NCI-H1092 (cell line): ENCODE measurements at places on chromosomes 12 and 14.

- no peak for DNase-seq
Measured at GRCh38 chr12:116332705-116333380, 55.4 kb upstream of the MED13L start.

DNA sequence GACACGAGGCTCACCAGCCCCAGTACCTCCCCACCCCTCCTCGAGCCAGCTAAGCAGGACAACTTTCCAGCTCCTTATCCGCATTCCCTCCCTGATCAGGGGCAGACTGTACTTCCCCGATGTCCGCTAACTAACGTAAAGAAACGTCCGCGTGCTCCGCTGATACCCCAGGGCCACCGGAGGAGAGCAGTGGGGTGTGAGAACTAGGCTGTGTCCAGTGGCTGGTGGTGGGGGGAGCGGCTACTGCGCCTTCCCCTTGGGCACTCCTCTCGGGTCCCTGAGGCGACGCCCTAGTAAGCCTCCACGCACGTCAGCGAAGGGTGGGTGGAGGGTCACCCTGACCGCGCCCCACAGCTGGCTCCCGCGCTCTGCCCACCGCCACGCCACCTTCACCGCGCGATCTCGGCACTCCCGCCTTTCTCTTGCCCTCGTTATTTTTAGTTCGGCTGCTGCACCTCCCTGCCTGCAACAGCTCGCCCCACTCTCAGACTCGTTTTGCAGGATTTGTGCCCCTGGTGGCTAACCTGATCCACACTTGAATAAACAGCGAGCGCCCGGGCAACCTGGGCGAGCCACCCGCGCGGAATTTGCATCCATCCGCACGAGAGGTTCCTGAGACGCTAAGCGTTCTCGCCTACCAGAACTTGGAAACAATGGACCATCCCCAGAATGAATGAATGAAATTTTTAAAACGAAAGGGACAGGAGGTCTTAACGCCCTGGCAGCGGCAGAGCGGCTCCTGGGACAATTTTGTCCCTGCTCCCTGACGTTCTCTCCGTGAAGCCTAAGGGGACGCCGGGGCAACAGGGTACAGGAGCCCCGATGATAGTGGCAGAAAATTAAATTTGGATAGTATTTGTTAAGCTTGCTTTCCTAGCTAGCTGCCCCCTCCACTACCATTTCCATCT, 6.9 kb upstream of the BMP4 start:
- no peak for DNase-seq

GRCh38 chr12:130787445-130788410, 51.3 kb downstream of the STX2 start:
- DNase-seq, result no peak

DNA sequence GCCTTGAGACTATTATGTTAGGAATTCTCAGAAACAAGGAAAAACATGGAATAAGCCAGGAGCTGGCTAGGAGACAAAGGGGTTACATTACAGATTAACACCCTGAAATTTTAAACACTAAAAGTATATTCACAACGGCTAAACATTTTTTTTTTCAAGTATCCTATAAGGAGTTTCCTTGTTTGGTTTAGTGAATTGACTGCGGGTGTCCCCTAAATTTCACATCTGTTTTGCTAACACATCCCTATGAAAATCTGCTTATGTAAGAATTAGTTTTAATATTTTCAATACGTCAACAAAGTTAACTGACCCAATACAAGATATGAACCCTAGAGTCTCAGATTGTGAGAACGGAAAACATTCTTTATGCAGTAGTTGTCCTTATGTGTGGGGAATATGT, 19.0 kb downstream of the TAOK3 start:
- DNase-seq, result no peak

GRCh38 chr14:90275820-90276219, 19.5 kb downstream of the PSMC1 start:
- no peak for DNase-seq

- DNase-seq, result peak; percentile 82
Measured at GRCh38 chr12:54394281-54394719, 9.8 kb upstream of the ZNF385A start.

DNA sequence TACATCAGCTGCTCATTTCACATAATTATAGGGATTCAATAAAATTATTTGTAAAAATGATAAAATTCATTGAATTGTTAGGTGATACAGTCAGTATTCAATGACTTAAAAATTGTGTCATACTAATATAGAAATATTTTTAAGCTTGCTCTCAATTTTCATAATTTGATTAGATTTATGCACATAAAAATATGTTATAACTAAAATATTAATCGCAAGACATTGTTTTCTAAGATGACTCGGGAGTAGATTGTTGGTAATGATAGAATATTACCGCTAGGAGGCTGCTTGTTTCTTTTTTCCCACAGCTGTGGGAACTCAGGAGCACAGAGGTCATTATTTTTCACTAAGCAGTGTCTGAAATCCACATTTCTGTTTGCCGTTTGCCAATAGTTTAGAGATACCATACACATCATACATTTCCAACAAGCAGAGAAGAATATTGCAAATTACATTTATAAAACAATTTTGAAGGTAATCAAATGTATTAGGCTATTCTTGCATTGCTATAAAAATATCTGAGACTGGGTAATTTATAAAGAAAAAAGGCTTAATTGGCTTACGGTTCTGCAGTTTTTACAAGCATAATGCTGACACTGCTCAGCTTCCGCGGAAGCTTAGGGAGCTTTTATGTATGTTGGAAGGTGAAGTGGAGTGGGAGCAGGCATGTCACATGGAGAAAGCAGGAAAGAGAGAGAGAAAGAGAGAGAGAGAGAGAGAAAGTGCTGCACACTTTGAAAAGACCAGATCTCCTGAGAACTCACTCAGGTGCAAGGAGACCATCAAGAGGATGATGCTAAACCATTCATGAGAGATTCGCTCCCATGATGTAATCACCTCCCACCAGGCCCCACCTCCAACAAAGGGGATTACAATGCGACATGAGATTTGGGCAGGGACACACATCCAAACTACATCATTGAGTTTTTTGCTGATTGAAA, 9.2 kb downstream of the CD69 start:
- DNase-seq, result no peak

DNA sequence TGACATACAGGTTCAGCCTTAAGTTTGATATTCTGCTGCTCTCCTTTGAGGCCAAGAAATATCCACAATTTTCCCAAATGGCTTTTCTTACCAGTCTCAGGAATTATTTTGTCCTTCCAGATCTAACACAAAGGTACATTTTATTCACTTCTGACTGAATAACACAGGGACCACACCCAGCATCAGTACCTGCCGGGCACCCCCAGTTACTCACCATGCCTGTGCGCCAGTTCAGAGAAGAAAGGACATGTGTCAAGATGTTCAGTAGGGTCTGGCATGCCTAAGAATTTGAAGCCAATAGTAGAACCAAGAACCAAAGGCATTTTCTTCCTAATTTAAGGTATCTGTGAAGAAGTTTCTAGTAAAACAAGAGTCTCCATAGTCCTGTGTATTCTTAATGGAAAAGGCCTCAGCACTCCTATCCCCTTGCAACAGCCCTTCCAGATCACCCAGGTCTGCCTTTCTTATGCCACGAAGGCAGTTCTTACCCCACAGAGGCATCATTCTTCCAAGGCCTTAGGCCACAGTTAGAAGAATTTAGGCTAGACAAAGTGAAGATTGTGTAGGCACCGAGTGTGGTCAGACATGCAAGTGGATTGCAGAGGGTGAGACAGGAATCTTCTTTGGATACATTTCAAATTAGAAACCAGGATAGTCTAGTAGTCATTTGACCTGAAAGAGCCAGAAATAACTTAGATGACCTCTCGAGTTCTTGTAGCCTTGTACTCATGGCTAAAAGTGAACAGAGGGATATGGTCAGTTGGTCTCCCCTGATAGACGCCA, 140.1 kb upstream of the HIF1A start:
- no peak for DNase-seq

- DNase-seq, result no peak
Measured at GRCh38 chr14:37970696-37971095, 237.0 kb upstream of the SSTR1 start.

DNA sequence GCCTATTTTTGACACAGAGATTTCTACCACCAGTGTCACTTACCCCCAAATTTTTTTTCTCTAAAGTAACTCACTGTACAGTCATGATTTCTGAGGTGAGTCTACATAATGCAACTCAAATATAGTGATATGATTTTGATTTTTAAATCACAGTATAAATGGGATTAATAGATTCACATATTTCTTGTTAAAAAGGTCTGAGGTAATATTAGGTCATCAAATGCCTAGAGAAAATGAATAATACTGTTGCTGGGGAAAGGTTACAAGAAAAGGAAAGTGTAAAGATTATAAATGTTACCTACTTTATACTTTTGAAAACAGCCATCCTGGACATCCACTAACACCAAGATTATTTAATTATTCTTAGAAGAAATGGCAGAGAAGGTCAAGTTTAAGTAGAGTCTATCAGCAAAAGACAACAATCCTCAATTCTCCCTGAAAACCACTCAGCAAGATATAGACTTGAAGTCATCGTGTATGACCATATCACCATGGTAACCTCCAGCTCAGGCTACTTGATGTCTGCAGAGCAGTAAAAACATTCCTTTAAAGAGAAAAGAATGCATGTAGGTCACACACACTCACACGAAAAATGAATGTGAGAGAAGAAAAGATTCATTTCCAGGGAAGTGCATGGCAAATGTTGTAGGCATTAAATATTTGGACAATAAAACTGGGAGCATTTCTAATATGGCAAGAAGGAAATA, 58.7 kb downstream of the CCDC59 start:
- no peak for DNase-seq

DNA sequence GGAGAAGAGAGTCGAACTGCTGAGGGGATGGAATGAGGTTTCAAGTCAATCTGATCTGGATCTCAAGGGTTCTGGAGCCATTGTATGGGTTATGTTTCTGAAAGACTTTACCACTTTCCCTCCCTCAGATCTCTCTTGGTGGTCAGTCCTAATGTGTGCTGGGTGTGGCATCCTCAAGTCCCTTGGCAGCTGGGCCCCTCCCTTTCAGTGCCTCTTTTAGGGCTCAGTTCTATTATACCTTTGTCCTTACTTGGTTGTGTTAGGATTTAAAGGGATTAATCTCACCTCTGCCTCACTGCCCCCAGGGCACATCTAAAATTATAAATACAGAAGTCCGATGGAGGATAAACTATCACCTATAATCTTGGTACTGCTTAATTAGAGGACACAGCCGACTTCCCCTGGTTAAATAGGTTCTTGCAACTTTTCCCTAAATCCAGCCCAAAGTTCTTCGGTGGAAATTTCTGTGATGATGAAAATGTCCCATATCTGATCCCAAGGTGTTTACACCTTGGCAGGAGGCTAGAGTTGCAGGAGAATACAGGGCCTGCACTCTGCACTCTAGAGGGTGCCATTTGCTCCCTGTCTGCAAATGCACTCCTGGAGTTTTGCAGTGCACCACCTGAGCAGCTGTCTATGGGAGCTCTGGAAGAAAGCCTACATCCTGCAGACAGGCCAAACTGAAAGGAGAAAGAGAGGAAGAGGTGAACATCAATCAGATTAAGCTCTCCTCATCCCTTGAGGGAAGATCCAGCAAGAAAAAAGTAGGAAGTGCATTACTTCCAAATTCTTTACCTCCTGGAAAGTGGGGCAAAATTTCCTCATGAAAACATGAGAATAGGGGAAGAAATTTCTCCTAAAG, 106.8 kb downstream of the NUAK1 start:
- no peak for DNase-seq

DNA sequence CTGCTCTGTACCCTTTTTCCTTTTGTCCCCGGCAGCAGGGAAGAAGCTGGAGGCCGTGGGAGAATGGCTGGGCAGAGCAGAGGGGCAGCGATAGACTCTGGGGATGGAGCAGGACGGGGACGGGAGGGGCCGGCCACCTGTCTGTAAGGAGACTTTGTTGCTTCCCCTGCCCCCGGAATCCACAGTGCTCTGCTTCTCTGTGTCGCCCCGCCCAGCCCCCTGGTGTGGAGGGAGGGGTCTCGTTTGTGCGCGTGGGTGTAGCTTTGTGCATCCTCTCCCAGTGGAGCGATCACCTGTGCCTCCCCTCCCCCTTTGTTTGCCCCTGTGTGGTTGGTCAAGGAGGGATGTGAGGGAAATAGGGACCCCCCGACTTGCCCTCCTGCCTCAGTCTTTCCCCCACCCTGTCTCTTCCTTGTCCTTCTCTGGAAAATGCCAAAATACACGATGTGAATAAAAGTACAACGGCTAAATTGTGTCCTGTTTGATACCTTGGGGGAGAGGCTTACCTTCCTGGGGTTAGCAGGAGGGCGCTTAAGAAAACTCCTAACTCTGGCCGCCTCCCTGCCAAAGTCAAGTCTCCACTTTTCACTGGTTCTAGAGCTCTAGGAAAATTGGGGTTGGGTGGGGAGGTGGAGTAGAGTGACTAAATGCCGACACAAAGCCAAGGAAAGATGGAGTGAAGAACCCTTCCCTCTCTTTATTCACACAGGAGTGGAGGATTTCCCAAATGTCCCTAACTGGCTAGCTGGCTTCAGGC, 990 bp upstream of the TPI1 start:
- DNase-seq, result no peak

DNA sequence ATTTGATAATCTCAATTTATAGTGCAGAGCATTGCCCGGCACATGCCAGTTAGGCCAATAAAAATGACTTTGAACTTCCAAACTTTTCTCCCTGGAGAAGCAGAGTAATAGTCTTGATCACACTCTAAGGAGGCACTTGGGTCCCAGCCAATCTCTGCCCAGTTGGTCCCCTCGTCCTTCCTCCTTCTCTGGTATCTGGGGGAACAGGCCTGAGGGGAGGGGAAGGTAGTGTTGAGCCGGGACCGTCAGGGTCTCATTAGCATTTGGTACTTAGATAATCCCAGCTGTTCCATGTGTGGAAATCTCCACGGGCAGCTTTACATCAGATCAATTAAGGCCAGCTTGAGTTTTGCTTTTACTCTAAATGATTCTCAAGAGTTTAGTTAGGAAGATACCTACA, 70.1 kb downstream of the ZNF641 start:
- no peak for DNase-seq

GRCh38 chr12:54033980-54034784, 1.3 kb downstream of the HOXC5 start:
- no peak for DNase-seq

GRCh38 chr12:80698256-80698655, 9.2 kb upstream of the MYF6 start:
- no peak for DNase-seq

- no peak for DNase-seq
Measured at GRCh38 chr12:46409342-46409741, 36.8 kb upstream of the SLC38A2 start.

GRCh38 chr12:100017056-100017455, 32.3 kb upstream of the ANKS1B start:
- DNase-seq, result no peak

DNA sequence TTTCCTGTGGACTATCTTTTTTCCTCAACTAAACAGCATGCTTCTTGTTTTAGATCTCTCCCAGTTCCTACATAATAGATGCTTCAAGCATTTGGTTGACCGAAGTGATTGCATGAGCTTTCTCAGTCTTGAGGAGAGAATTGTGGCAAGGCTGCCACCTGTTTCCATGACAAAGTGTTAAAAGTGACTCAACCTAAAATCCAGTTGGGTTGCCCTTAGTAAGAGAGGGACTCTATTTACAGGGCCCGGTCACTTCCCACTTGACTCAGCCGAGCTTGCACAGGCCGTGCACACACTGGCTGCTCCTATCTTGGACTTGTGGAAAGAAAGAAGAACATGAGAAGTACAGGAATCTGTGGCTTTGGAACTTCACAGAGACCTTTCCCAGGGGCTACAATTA, 2.1 kb upstream of the B4GALNT3 start:
- no peak for DNase-seq

GRCh38 chr12:109581856-109582255, 8.3 kb downstream of the MVK start:
- no peak for DNase-seq
